Stimulated activated CD4-positive, alpha-beta T cell treated with anti-CD3 and anti-CD28 coated beads, Interleukin-15, amount 100 ng/mL, for 1 hour (primary cell): ENCODE measurements at places on chromosomes 3 and 15.
A peak's percentile ranks its signal among the peaks of the same experiment; 100 is the strongest.

DNA sequence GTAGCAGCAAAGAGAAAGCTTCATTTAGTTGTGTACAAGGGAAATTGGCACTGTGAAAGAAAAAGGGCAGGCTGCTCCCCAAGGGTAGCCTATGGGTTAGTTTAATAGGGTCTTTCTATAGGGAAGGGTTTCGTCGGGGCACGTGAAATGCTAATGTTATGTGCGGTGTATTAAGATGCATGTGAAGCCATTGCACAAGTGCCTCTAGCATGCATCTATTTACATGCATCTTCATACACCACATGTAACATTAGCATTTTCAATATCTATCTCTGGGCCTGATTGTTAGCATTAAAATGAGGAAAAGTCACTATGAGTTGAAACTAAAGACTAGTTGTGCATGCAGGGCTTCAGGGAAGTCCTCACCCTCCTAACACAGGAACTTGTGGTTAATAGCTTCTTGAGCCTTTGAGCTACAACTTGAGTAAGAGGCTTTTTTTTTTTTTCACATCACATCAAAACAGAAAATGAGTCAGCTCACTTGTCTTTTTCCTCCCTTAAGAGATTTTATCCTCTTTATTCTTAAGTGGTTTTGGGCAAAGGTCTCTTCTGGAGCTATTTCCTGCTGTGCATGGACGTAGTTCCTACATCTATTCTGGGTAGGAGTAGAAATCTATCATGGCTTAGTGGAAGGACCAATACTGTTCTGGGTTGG is 613.4 kb downstream of the ZPLD1 start:
- DNase-seq, result no peak

- DNase-seq, result no peak
Measured at GRCh38 chr15:60509470-60509869, 30.5 kb upstream of the ICE2 start.

DNA sequence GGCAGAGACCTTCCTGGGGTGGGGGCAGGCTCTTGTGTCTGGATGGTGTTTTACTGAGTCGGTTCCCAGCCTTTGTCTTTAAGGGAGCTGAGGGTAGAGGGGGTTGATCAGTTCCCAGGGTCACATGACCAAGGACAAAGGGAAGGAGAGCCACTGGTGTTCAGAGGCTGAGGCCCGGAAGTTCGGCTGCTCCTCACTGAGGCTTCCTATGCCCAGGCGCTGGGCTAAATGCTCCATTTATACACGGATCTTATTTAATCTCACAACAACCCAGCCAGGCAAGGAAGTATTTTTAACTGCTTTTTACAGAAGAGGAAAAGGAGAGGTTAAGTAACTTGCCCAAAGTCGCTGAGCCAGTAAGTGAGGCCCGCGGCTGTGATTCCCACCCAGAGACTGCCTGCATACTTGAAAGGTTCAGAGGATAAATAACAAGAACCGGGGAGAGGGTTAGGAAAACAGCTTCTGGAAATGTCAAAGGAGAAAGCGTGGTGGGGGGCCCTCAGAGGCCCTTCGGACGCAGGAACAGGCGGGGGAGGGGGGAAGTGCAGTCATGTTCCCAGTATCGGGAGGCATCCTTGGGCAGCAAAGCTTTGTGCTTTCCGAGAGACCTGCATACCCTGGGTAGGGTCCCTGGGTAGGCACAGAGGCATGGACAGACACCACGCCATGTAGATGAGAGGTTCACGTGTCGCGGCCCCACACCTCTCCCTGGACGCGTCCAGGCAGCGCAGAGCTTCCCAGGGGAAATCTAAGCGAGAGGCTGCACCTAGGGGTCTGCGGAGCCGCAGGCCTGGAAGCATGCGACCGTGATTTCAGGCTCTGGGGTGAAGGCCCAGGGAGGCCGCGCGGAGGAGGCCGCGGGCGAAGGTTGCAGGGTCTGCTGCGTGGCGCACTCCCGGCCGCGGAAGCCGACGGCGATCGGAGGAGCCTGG is 21.3 kb downstream of the EPHB3 start:
- DNase-seq, result no peak

- DNase-seq, result no peak
Measured at GRCh38 chr3:88093266-88093665, 34.2 kb downstream of the ZNF654 start.

DNA sequence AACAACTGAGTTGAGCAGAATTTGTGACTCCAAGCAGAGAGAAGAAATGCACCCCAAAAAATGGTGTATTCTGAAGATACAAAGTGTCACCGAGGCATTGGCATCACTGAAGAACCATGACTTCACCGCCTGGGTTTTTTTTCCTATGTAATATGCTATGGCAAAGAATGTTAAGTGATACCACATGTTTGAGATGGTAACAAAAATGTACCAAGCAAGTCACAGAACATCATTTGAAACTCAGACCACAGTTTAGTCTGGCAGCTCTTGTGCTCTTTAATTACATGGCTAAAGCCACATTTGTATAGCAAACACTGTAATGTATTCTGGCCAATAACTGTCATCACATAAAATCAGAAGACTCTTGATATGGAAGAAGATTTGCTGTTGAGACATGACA is 323.5 kb downstream of the ULK4 start:
- DNase-seq, result no peak

GRCh38 chr3:4407941-4408340 is 59.1 kb downstream of the SUMF1 start:
- no peak for DNase-seq

DNA sequence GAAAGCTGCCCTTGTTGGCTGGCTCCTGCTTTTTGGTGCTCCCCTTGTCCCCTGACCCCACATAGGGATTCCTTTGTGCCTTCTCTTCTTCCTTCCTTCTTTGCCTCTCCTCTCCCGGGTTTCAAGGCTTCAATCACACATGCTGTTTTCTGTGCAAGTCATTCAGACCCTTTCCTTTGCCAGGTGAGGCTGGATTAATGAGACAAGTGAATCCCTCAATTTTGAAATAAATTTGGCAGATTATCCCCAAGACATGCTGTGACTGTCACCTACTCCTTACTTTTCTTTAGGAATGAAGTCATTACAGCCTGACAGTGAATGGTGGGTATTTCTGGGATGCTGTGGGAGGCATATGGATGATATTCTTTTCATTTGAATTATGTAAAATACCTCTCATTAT is 259.0 kb upstream of the RGMA start:
- DNase-seq, result no peak

GRCh38 chr3:23455775-23456174 is 252.6 kb downstream of the UBE2E2 start:
- no peak for DNase-seq

- DNase-seq, result no peak
Measured at GRCh38 chr3:107432013-107432515, 54.8 kb downstream of the CCDC54 start.

GRCh38 chr3:160587105-160587504 is 21.7 kb upstream of the KPNA4 start:
- no peak for DNase-seq

DNA sequence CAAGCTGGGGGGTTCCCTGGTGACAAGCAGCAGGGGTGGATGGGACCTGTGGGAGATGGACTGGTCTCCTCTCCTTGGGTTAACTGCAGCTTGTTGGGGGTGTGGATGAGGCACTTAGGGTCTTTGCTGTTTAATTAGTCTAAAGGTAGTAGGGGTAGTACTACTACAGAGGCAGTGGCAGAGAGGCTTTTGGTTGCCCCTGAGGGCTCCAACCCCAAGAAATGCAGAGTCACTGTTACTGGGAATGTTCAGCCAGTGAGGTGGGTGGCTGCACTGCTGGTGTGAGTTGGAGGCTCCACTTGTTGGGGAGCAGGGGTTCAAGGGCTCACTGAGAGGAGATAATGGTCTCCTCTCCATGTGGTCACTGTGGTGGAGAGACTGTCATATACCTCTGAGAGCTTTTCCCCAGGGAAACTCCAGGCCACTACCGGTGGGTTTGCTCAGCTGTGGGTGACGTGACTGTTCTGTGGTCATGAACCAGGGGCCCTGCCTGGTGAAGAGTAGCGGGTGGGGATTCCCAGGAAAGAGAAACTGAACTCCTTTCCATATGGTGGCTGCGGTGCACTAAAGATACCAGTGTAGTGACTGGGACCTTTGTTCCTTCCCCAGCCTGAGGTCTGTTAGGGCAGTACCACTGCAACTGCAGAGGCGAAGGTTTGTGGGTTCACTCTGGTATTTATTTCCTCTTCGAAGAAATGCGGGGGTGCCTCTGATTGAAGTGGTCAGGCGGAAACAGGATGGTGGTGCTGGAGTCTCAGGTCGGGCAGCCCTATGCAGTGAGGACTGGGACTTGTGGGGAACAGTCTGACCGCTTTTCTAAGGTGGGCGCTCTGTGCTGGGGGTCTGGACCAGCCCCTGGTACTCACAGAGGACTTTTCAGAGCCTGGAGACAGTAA is 68.9 kb upstream of the TNFSF10 start:
- peak; percentile 45 for DNase-seq

DNA sequence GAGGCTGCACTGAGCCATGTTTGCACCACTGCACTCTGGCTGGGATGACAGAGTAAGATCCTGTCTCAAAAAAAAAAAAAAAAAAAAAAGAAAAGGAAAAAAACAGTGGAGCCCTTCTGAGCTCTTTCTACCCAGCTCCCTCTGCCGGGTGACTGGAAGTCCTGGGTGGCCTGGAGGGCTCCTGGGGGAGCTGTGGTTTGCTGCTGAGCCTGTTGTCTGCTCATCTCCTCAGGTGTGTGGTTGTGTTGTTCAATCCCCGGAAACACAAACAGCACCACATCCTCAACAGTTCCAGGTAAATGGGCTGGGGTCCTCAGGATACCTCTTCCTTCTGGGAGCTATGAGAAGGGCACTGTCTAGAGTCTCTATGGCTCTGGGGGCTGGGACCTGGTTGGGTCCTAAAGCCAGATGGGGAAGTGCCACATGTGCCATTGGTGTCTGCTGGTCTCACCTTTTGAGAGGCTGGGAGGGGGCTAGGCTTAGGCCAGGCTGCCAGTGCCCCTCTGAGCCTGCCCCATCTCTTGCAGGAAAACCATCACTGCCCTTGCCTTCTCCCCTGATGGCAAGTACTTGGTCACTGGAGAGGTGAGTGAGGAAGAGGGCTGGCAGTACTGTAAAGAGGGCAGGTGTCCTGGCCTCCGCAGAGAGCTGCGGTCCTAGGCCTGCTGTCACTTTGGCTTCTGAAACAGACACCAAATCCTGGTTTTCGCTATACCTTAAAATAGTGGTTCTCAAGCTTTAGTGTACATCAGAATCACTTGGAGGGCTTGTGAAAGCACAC is 17.1 kb upstream of the JMJD7 start:
- DNase-seq, result no peak

- DNase-seq, result no peak
Measured at GRCh38 chr15:76057332-76058000, 2.3 kb upstream of the TMEM266 start.

DNA sequence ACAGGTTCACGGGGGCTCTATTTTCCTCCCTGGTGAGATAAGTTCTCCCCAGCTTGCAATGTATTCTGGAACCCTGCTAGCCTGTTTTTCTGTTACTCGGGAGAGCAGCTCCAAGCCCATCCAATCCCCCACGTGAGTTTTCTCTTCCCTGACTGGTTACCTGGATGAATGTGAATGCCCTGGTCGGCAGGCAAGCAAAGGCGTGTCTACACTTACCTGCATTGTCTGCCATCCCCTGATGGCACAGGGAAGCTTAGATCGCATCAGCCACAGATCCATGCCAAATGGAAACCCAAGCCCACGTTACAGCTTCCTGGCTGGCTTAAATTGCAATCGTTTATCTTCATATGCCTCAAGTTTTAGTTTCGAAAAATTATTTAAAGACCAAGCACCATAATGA is 149.9 kb downstream of the FOXP1 start:
- no peak for DNase-seq

DNA sequence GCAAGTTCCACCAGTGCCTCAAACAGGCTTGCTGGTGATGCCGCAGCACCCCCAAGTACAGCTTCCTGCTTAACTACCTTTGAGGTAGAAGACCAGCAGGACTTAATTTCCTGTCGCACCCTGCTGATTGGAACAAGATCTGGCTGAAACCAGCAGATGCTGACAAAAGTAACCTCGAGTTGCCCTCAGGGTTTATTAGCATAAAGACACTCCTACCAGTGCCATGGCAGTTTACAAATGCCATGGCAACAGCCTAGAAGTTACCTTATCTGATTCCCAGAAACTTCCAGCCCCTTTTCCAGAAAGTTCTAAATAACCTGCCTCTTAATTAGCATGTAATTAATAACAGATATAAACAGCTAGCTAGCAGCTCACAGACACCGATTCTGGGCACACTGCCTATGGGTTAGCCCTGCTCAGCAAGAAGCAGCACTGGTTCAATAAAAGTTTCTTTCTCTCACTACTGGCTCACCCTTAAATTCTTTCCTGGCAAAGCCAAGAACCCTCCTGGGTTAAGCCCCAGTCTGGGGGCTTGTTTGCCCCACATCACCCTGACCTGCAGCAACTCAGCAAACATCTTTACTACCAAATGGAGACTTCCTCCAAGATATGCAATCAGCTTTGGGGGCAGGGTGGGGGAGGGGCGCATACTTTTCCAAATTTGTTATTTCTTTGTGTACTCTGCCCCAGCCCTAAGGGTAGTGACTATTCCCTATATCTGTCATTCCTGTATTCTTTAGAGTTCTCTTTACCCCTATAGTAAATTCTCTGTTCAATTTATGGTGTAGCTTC is 54.2 kb downstream of the MAP4 start:
- no peak for DNase-seq

GRCh38 chr15:80152896-80153876 is at the start of gene FAH:
FAH (plus strand) TSS chr15:80152999; CDS start chr15:80153055, 56 bp downstream.
- DNase-seq, result no peak
